Activated T-helper 17 cell treated with anti-CD3 and anti-CD28 coated beads, Interleukin-2, amount 50 U/mL, for 72 hours (primary cell): ENCODE measurements at places on chromosomes 5 and 9. TPM values are rescaled to one million over a fixed set of nuclear protein-coding genes. Genes with fewer than 3 reads are reported as not detected.

The BTNL8 gene
- total RNA-seq = not detected

The C5orf52 gene
- not detected for total RNA-seq

The CCDC171 gene
- 2.5 TPM for total RNA-seq

The VAV2 gene
- 7.0 TPM for total RNA-seq

The ISL1 gene
- total RNA-seq = not detected

The CLTB gene
- 22.9 TPM for total RNA-seq

The RNF38 gene
- total RNA-seq = 39.1 TPM

The PGM5 gene
- not detected for total RNA-seq

DNA sequence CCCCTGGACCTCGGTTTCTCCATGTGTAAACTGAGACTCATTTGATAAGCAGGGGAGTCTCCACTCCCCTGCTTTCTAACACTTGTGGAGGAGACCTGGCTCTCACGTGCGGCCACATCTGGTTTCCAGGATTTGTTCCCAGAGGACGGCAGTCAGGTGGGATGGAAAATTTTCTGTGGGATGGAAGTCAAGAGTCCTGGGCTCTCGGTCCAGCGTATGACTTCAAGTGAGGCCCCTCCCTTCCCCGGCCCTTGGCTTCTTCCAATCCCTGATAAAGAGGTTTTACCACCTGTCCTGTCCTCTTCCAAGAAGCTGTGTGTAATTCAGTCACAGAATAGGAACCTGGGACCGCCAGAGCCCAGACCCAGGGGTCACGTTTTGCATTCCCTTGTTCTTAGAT lies 35.0 kb downstream of the TMOD1 start:
- ATAC-seq = no peak

- peak; percentile 22 for ATAC-seq
These were observed 29.6 kb upstream of the UBAC1 start for GRCh38 chr9:135990468-135991429.

DNA sequence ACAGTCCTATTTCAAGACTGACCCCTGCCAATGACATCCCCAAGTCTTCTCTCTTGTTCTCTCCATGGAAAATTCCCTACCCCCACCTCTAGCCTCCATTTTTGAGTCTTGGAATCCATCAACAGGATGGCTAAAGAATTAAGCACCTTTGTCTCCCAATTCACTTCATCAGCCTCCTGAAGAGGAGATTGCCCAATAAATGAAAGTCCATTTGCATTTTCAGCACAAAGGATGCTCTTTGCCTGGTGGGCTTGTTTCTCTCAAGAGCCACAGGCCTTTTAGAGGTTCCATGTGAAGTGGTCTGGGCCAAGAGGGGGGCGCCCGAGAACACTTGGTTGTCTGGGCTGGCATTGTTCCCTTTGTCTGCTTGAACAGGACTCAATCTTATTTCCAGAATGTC lies 12.6 kb downstream of the HSD17B3 start:
- ATAC-seq = no peak

DNA sequence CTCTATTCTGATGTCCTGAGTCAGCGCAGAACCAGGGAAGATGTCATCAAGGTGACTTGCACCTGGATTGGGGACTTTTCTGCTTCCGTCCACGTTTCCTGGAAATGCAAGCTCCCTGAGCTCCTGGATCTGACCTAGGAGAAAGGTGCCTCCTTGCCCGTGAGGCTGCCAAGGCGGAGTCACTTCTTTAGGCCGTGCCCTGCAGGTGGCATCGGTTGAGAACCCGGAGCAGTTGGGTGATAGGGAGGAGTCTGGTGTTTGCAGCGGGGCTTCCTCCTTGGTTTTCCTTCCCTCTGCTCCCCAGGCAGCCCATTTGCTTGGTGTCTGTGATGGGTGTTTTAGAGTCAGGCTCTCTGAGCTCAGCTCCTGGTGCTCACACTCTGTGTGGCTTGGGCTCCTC lies 15.2 kb downstream of the NANS start:
- ATAC-seq = no peak

DNA sequence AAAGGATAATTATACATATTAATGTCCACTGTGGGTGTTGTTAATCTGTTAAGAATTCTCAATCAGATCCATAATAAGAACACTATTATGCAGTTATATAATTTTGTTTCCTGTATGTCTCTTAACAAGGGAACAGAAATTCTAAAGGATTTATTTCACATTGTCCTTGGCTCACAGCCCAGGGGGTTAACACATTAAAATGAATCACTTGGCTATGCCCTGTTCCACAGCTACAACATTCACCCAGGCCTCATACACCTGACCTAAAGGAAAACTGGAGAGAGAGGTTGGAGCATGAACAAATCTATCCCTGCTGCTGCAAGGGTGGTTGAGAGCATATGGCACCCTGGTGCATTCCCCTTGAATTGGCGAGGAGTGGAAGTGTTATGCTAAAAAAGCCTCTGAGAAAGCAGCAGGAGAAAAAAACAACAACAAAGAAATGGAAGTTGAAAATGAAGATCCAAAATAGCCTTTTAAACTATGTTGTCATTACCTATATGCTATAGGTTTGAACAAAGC lies 116.0 kb downstream of the KCNN2 start:
- no peak for ATAC-seq

DNA sequence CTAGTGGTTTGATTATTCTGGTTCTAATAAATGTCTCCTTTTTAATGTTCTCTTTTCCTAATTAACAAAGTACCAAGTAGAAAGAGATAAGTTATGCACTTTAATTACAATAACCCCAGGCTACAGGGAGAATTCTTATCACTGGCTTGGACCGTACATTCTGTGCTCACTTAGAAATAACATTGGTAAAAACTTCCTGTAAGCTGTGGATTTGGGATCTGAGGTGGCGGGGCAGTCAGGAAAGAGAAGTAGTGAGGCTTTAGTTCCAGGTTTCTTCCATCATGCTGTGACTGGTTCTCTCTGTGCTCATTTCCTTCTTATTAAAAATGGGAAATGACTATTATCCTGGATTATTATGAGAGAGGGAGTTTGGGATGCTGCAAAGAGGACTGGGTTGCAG lies 142.0 kb downstream of the EGFLAM start:
- no peak for ATAC-seq

DNA sequence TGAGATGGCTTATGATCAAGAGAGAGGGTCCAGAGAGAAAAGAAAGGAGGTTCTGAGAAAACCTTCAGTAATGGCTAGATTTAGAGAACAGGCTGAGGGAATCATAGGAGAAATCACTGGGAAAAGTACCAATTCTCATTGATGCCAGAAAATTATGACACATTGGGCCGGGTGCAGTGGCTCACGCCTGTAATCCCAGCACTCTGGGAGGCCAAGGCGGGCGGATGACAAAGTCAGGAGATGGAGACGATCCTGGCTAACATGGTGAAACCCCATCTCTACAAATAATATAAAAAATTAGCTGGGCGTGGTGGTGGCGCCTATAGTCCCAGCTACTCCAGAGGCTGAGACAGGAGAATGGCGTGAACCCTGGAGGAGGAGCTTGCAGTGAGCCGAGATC lies 29.5 kb upstream of the PLIN2 start:
- ATAC-seq = no peak

GRCh38 chr9:133353548-133353947 lies 2.7 kb downstream of the SURF1 start:
- no peak for ATAC-seq

DNA sequence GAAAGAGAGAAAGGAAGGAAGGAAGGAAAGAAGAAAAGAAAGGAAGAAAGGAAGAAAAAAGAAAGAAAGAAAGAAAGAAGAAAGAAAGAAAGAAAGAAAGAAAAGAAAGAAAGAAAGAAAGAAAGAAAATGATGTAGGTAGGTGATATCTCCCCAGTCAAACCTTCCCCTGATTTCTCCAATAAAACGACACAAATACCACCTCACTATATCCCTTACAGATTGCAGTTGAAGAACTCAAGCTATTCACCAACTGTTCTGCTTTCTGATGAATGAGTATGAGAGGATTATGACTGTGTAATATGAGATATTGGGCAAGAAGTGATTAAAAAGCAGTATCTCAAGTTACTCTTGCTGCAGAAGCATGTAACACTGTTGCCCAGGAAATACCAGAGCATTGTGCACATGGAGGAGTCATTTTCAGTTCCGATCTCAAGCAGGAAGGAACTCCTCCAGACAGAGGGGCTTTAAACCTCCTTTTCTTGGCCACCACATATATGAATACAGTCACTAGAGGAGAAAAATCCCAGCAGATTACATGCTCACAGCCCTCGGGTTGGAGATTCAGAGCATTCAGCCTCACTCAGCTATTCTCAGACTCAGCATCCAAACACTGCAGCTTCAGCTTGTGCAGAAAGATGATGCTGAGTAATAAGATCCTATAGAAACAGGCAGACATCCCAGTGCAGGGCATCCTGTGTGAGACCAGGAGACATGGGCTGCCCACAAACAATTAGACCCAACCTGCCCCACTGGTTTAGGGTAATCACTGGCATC lies 61.4 kb downstream of the UGCG start:
- ATAC-seq = peak; percentile 63

- no peak for ATAC-seq
These were observed 84.3 kb upstream of the PPP2R2B start for GRCh38 chr5:146962801-146963355.

GRCh38 chr9:78130853-78131252 lies 99.2 kb upstream of the GNAQ start:
- ATAC-seq = no peak
